Naive B cell (primary cell): ENCODE measurements at places on chromosomes 5 and 9.
A peak's percentile ranks its signal among the peaks of the same experiment; 100 is the strongest.

DNA sequence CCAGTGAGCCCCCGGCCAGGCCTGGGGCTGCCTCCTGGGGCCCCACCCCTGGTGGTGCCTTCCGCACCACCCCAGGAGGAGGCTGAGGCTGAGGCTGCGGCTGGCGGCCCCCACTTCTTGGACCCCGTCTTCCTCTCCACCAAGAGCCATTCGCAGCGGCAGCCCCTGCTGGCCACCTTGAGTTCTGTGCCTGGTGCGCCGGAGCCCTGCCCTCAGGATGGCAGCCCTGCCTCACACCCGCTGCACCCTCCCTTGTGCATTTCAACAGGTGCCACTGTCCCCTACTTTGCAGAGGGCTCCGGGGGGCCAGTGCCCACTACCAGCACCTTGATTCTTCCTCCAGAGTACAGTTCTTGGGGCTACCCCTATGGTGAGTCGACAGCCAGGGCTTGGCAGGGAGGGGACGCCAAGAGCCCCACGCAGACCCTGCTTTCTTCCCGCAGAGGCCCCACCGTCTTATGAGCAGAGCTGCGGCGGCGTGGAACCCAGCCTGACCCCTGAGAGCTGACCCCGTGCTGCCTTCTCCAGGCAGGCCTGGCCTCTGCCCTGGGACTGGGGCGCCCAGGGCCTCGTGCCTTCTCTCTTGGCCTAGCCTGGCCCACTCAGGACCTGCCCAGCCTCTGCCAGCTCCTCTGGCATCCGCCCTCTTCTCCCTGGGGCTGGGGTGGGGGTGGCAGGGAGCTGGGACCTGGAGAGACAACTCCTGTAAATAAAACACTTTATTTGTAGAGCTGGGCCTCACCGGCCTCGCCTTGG, 4.0 kb upstream of the EHMT1 start:
- DNase-seq, result no peak
- H3K4me3 ChIP-seq, result no peak overlapping the region
- H3K27ac ChIP-seq, result no peak overlapping the region
- H3K27me3 ChIP-seq, result no peaks in the 10 kb centered on the region

DNA sequence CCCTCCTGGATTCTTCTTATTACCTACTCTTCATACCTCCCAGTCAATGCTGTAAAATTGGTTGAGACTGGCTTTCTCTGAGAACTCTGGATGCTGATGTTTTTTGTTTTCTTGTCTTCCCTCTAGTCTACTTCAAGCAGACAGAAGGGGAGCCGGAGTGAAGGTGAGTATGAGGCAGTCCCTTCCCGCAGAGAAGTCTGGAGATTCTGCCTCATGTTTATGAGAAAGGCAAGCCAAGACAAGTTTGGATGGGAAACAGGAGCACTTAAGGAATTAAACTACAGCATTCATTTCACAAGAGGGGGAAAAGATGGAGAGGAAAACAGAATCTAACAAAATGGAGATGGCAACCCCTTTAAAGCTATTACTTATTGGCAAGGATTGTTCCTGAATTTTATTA, 246.1 kb downstream of the TRIM32 start:
- no peak overlapping the region for H3K27ac ChIP-seq
- no peaks in the 10 kb centered on the region for H3K27me3 ChIP-seq
- H3K4me3 ChIP-seq, result no peak overlapping the region
- H3K4me1 ChIP-seq, result no peaks in the 10 kb centered on the region

- DNase-seq, result no peak
- H3K27me3 ChIP-seq, result peaks cover 23% of the 10 kb centered on the region
- H3K4me3 ChIP-seq, result no peak overlapping the region
- H3K4me1 ChIP-seq, result no peaks in the 10 kb centered on the region
- no peak overlapping the region for H3K27ac ChIP-seq
Measured at GRCh38 chr9:32294106-32294505, 90.3 kb upstream of the ACO1 start.

GRCh38 chr5:170195961-170196360, 36.8 kb upstream of the C5orf58 start:
- DNase-seq, result no peak
- no peaks in the 10 kb centered on the region for H3K36me3 ChIP-seq
- H3K4me1 ChIP-seq, result no peaks in the 10 kb centered on the region
- H3K27ac ChIP-seq, result no peak overlapping the region

- no peak overlapping the region for H3K27ac ChIP-seq
- no peaks in the 10 kb centered on the region for H3K36me3 ChIP-seq
- no peak overlapping the region for H3K4me3 ChIP-seq
- DNase-seq, result no peak
- no peaks in the 10 kb centered on the region for H3K4me1 ChIP-seq
Measured at GRCh38 chr9:23663536-23663935, 162.5 kb downstream of the ELAVL2 start.

- no peak for DNase-seq
- H3K4me3 ChIP-seq, result no peak overlapping the region
- peaks cover 5% of the 10 kb centered on the region for H3K4me1 ChIP-seq
- no peaks in the 10 kb centered on the region for H3K27me3 ChIP-seq
Measured at GRCh38 chr9:137486545-137487453, 27.7 kb upstream of the NSMF start.

DNA sequence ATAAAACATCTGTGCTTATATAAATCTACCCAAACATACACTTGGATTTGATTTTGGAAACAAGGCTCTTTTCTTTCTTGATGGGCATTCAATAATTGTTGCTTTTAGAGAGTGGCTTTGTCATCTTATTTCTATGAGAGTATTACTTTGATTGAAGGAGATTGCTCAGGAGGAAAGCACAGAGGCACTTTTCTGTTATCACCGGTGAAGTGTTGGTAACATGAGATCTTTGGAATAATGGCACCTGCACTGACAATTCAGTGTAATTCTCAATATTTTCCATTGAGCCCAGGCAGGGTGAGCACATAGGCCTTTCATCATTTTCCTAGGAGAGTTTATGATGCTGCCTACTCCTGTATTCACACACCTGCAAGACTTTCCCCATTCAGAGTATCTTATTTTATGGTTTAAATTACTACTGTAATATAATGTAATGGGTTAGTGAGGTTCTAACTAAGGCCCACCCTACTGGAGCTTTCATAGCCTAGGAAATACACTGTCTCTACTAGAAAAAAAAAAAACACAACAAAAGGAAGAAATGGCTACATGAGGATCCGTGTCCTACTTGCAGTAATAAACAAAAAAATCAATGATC, 244.3 kb downstream of the DENND1A start:
- no peak overlapping the region for H3K27ac ChIP-seq
- H3K4me3 ChIP-seq, result no peak overlapping the region
- H3K4me1 ChIP-seq, result peaks cover 38% of the 10 kb centered on the region

DNA sequence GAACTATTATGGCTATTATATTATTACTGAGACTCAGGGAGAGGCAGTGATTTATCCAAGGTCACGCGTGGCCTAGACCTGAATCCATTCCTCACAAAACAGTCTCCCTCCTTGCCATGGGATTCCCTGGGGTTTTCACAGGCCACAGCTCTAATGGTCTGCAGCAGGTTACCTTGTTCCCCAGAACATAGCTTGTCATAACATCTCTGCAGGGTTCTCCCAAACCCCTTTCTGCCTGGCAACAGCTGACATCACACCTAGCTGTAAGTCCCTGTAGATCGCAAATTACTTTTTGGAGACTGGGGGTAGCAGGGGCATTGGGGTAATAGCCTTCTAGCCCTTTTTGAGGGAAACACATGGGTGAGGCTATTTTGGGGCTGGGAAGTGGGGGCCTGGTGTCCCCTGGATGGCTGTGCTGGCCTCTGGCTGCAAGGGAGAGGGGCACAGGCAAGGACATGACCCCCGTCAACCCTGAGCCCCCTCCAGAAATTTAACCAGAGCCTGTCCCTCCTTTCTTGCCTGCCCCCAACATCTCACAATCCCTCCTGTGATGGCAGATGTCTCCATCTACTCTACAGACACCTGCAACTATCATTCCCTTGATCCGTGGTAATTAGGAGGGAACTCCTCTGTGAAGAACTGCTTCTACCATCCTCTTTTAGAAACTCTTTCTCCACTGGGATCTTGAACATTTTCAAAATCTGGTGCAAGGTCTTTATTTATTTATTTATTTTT, 1.3 kb downstream of the CD74 start:
- H3K27ac ChIP-seq, result peak overlapping the region; percentile 100
- H3K27me3 ChIP-seq, result peaks cover 13% of the 10 kb centered on the region
- peaks cover 40% of the 10 kb centered on the region for H3K36me3 ChIP-seq
- DNase-seq, result peak; percentile 81

DNA sequence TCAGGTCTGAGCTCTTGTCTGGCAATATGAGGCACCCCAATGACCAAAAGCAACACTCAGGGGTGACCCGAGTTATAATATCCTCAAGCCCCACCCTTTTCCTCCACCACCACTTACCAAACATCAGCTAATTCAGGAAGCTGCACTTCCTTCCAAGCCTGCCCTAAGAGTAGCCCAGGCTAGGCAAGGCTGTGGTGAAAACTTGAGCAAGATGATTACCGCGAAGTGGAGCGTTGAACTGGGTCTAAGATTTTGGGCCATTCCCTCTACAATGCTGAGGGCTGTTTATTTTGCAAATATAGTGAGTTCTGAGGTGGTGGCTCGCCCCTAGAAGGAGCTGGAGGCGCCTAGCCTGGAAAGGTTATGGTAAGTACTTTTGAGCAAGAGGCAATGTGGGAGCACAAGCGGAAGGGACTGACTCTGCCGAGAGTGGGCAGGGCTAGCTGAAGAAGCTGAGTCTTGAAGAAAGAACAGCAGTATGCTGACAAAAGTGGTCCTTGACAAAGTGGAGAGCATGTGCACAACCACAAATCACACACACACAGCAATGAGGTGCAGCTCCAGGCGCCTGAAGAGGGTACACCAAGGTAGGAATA, at the start of gene HK3:
HK3 (minus strand) TSS at position 51 of the 596 bp plus-strand sequence. CDS start 3,187 bp downstream, outside the sequence.
- peak within 1 kb of the TSS; percentile 27 for H3K4me3 ChIP-seq
- H3K27me3 ChIP-seq, result no peaks in the 10 kb centered on the region
- peaks cover 11% of the 10 kb centered on the region for H3K4me1 ChIP-seq
- peak within 1 kb of the TSS; percentile 89 for H3K27ac ChIP-seq
- no peak for DNase-seq
- peaks cover 6% of the 10 kb centered on the region for H3K36me3 ChIP-seq

DNA sequence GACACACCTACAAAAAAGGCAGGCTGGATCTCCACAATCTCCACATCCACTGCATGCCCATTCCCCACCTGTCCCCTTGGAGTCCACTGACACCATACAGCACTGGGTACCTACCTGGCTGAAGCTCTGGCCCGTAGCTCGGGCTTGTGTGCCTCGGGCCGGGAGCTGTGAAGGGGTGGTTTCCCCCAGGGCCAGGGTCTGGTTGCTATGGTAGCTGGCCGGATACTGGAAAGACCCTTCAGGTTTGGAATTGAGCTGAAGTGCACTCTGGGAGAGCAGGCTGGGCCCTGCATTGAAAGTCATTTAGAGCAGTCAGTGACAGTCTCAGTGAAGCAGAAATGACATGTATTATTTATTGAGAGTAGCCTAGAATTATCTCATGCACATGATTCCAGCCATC, 507.3 kb downstream of the CTNND2 start:
- H3K36me3 ChIP-seq, result no peaks in the 10 kb centered on the region
- no peak overlapping the region for H3K27ac ChIP-seq
- no peak overlapping the region for H3K4me3 ChIP-seq
- H3K4me1 ChIP-seq, result no peaks in the 10 kb centered on the region

GRCh38 chr5:120365656-120366446, 98.2 kb upstream of the PRR16 start:
- no peak overlapping the region for H3K27ac ChIP-seq
- no peak overlapping the region for H3K4me3 ChIP-seq
- no peaks in the 10 kb centered on the region for H3K27me3 ChIP-seq
- no peak for DNase-seq

- peaks cover 4% of the 10 kb centered on the region for H3K4me1 ChIP-seq
- H3K36me3 ChIP-seq, result no peaks in the 10 kb centered on the region
- no peak overlapping the region for H3K27ac ChIP-seq
- peaks cover 25% of the 10 kb centered on the region for H3K27me3 ChIP-seq
- no peak for DNase-seq
Measured at GRCh38 chr9:89664896-89665329, 60.1 kb downstream of the GADD45G start.

DNA sequence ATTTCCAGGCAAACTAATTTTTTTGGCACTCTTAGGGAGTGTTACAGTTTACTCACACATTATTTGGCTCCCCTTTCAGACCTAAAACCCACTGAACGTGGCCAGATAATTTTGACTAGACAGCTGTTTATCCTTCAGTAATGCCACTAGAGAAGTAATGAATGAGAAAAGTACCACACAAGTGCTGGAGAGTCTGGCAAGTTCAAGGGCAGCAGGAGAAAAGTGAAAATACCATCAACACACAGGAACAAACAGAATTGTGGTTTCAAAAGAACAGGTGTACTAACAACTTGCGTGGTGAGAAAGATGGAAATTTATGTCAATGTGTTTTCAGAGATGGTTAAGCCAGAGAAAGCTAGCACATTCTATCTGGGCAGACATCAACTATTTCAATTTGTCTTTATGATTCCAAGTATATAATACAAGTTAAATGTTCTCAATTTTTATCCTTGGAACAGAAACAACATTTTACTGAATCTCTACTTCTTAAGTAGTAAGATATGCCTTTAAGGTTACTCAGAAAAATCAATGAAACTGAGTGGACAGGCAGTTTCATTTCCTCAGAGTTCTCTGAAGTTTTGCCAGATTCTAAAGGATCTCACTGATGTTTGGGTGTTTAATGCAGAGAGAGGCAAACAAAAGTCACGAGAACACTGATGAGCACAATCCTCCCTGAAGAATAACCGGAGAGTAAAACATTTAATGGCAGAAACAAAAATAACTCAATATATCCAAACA, 91.0 kb downstream of the ARSB start:
- H3K4me3 ChIP-seq, result no peak overlapping the region
- DNase-seq, result no peak
- no peak overlapping the region for H3K27ac ChIP-seq
- peaks cover 9% of the 10 kb centered on the region for H3K36me3 ChIP-seq
- H3K27me3 ChIP-seq, result no peaks in the 10 kb centered on the region

- peaks cover 53% of the 10 kb centered on the region for H3K27me3 ChIP-seq
- no peak for DNase-seq
- H3K27ac ChIP-seq, result no peak overlapping the region
- H3K4me1 ChIP-seq, result peaks cover 4% of the 10 kb centered on the region
- H3K4me3 ChIP-seq, result no peak overlapping the region
Measured at GRCh38 chr5:139884144-139884543, 88.5 kb downstream of the PSD2 start.
